ENCODE measurements at places on chromosomes 12 and 14.
A peak's percentile ranks its signal among the peaks of the same experiment; 100 is the strongest.

GRCh38 chr14:96275177-96276112, 19.4 kb downstream of the BDKRB1 start:
- no peak for DNase-seq

DNA sequence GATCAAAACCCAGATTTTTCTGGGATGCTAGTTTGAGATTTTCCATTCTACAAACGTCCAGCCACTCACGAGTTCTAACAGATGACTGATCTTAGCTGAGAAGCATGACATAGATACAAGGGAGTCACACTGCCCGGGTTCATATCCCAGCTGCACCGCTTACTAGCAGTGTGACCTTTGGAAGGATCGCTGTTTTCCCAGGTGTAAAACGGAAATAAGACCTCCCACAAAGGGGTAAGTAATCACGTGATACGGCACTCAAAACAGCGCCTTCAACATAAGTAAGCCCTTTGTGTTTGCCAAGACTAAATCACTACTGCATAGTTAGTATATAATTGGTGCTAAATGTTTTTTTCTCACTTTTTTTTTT, 624 bp upstream of the PWP1 start:
- no peak for DNase-seq

- DNase-seq = no peak
Measured at GRCh38 chr12:4794491-4794890, 74.3 kb downstream of the GALNT8 start.

GRCh38 chr14:19878029-19878642, 3.2 kb downstream of the OR4K2 start:
- DNase-seq = peak; percentile 12

- no peak for DNase-seq
Measured at GRCh38 chr12:29754235-29755189, 29.2 kb downstream of the TMTC1 start.

- DNase-seq = no peak
Measured at GRCh38 chr14:91858536-91859275, 8.6 kb downstream of the TC2N start.

GRCh38 chr12:101738920-101739665, at the start of gene SYCP3:
SYCP3 (minus strand) TSS chr12:101739462; CDS start chr12:101737935, 1,527 bp downstream.
- DNase-seq = no peak

GRCh38 chr12:123741937-123742572, 20.0 kb upstream of the DNAH10 start:
- DNase-seq = no peak

- no peak for DNase-seq
Measured at GRCh38 chr12:106425061-106425702, 67.6 kb downstream of the POLR3B start.

- DNase-seq = no peak
Measured at GRCh38 chr12:71958056-71958455, 19.4 kb downstream of the TPH2 start.

- DNase-seq = no peak
Measured at GRCh38 chr14:95267306-95267705, 52.4 kb downstream of the CLMN start.

GRCh38 chr12:64670019-64670418, 59.7 kb downstream of the RASSF3 start:
- no peak for DNase-seq

GRCh38 chr12:96687719-96688118, 198.3 kb downstream of the CFAP54 start:
- DNase-seq = no peak

DNA sequence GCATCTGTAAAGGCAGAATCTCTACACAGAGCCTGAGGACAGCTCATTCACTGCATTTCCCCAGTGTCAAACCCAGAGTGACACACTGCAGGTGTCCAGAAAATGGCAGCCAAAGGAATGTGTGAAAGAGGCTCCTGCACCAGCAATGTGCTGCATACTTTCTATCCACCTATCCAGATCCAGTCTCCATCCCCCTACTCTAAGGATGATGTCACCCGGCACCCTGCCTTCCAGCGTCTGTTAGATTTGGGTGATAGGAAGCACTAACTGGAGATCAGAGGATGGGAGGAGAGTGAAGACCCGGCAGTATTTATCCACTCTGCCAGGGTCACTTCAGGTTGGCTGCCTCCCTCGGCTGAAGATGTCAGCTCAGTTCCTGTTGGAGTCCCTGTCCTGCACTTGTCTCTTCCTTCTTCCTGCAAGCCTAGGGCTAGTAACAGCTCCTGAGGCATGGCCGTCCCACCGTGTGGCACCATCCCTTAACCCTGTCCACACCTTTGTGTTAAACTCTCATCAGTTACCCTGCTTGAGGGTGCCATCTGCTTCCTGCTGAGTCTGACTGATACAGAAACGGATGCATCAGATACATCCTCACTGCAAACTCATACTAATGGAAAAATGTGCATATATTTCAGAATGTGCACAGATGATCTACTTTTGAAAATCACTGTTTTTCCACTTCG, 13.0 kb upstream of the GPR68 start:
- DNase-seq = no peak

DNA sequence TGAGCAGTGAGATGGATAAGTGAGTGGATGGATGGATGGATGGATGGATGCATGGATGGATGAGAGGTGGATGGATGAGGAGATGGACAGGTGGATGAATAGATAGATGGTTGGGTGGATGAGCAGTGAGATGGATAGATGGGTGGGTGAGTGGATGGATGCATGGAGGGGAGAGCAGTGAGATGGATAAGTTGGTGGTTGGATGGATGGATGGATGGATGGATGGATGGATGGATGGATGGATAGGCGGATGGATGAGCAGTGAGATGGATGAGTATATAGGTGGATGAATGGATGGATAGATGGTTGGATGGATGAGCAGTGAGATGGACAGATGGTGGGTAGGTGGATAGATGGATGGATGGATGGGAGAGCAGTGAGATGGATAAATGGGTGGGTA, 30.6 kb downstream of the LRRC74A start:
- no peak for DNase-seq

- no peak for DNase-seq
Measured at GRCh38 chr12:18798535-18799361, 60.8 kb downstream of the CAPZA3 start.

GRCh38 chr12:88185988-88186387, 43.9 kb downstream of the TMTC3 start:
- DNase-seq = no peak
